ENCODE measurements at places on chromosomes 7 and 10.
A peak's percentile ranks its signal among the peaks of the same experiment; 100 is the strongest.

DNA sequence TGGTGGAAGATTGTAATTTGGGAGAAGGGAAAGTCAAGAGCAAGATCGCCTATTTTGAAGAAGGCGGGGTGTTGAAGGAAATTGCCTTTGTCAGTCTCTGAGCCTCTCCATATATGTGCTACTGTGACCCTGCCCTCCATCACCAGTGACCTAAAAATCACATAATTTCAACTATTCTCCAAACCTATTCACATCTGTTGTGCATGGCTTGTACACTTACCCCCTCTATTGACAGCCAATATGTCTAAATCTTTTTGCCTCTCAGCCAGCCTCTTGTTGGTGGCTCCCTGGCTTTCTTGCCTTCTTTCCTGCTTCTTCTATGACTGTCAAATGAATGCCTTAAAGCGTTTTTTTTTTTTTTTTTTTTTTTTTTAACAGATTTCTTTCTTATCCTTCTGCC lies 295.6 kb downstream of the AUTS2 start:
- peak; percentile 26 for DNase-seq

GRCh38 chr10:5565671-5566581 lies 41.2 kb downstream of the CALML3 start:
- DNase-seq, result no peak

GRCh38 chr10:65377687-65378086 lies 1548.1 kb upstream of the LRRTM3 start:
- DNase-seq, result no peak

GRCh38 chr10:2953495-2953894 lies 113.9 kb upstream of the PFKP start:
- no peak for DNase-seq

GRCh38 chr10:6164271-6165095 lies 38.2 kb upstream of the PFKFB3 start:
- no peak for DNase-seq

DNA sequence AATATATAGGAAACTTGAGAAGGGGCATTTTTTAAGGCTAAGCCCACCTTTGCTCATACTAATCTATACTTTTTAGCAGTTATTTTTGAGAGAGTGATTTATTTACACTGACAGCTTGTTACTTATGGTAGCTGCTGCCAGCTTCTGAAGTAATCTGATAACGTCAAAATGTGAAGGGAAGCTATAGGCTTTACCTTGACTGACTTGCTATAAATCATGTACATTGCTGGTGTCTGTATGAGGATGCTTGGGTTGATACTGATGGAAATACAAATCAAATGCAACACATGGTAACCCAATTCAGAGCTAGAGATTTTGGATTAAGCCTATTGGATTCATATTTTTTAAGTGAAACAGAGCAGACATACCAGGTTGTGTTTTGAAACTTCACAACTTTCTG lies 299.4 kb downstream of the LRMDA start:
- DNase-seq, result no peak

GRCh38 chr10:68870061-68870460 lies 31.1 kb upstream of the DDX50 start:
- no peak for DNase-seq

DNA sequence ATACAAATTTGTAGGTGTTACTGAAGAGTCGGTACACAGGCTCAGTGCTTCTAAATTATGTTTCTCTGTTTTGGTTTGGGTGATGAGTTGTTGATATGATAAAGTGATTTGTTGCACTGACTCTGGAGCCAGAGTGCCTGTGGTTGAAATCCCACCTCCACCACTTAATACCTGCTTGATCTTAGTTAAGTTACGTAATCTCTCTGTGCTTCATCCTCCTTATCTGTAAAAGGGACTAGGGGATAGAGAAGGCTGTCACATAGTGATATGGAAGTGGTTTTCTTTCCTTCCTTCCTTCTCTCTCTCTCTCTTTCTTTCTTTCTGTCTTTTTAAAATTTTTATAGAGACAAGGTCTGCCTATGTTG lies 664 bp upstream of the HPS6 start:
- DNase-seq, result no peak

DNA sequence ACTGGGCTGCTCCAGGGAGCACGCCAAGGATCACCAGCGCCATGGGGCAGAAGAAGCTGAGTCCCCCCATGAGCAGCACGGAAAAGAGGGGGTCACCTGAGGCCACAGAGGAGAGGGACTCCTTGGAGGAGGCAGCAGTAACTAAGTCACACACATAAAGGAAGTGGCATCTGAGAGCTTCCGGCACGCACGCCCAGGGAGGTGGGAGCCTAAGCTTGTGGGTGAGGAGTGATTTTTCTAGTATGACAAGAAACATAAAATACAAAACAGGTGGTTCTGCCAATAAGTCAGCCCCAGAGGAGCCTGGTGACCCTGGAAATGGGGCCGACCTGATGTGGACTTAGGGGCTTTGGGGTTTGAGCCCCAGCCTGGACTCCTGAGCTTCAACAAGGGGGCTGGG lies 60.8 kb downstream of the CARD11 start:
- no peak for DNase-seq

DNA sequence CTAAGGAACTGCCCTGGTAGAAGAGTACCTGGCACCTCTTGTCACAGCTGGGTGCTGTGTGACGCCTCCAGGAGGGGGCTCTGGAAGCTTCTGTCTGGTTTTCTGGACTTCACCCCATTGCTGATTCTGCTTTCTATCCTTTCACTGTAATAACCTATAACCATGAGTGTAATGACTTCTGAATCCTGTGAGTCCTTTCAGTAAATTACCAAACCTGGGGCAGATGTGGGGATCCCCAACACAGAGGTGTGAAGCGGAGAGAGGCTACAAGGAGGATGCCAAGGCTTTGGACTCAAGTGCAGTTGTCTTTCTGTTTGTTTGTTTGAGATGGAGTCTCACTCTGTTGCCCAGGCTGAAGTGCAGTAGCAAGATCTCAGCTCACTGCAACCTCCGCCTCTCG lies 143.7 kb downstream of the SFMBT2 start:
- no peak for DNase-seq

- no peak for DNase-seq
These were observed 25.1 kb downstream of the GLI3 start for GRCh38 chr7:42211938-42212337.

- DNase-seq, result no peak
These were observed 21.9 kb downstream of the CACNB2 start for GRCh38 chr10:18162021-18162627.

GRCh38 chr7:77330169-77330882 lies 85.8 kb downstream of the GSAP start:
- no peak for DNase-seq

- DNase-seq, result no peak
These were observed 75.5 kb downstream of the COPG2 start for GRCh38 chr7:130593033-130593432.

DNA sequence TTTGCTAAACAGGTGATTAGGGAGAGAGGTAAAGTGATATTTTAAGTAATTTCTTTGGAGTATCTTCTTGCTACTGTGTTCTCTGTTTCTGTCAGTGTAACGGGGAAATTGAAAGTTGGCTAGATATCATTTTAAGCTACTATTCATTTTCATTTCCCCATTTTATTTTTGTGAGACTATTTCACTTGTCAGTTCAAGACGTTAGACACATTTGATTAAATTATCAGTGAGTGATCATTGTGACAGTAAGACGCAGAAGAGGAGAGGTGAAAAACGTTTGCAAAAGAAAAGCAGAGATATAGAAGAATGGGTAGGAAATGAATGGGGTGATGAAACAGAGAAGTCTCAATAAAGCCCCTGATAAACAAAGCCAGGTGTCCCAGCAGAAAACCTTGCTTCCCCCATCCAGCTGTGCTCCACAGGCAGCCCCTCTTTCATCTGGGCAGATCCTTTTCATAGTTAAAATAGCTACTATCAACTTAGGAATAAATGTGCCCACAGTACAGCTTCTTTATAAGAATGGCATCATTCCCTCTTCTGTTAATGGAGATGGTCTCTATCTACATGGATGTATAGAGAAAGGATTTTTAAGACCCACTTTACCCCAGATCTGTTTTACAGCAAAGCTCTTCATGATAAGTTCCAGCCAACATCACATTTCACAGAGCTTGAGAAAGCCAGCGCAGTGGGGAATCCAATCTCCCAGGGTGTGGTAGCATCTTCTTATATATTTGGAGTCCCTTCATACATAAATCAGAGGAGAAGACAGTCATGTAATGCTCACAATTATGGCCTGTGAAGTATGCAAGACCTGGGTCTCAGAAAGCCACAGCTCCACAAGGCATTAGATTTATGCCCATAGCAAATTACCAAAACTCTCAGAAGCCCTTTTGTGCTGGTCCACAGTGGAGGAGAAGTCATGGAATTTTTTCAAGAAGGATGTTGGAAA lies 138.1 kb upstream of the ITGB1 start:
- no peak for DNase-seq

DNA sequence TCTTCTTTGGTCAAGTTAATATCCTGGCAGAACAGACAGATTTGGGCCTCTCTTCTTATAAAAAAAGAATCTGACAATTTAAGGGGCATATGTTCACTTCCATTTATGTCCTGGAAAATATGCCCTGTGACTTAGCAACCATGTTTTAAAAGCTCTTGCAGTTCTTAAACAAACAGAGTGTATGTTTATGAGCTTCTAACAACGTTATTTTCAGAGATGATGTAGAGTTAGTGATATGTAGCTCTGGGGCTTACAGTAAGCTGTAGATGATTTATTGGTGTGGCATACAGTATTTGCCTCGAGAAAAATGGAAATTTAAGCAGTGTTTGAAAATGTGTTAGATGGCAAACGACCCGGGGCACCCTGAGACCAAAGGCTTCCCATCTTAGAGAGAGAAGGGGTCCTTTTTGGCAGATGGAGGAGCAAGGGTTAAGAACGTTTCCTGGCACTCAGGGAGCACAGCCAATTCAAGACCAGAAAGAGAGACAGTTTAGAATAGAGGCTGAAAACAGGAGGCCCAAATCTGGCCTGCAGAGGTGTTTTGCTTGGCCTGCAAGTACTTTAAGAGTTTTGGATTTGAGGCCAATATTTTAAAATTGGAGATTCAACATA lies 397.5 kb downstream of the KCNMA1 start:
- no peak for DNase-seq

DNA sequence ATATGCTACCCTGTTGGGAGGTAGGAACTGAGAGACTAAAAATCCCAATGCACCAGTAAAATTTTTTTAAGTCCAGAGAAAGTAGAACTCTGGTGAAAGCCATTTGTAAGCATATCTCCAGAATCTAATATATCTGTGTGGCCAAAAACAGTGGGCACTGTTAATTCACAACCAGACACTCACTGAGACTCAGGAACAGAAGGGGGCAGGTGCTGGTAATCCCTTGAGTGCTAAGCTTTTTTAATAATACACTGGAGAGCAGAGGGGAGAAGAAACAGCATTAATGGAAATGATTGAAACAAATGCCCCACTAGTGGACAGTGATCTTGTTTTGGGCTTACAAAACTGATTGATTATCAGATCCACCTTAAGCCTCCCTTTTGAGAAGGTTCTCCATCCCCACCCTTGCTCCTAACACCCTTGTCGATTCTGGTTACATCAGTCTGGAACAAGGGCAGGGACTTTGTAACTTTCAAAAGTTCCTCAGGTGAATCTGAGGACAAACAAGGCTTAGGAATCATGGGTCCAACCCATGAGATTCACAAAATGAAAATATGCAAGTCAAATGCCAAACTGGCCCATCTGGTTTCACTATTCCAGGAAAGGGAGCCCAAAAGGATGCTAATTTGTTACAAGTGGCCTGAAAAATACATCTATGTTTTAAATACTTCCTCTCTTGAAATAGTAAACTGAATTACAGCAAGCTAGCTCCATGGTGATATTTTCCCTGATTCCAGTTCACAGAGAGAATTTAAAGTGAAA lies 29.7 kb downstream of the PLXNA4 start:
- DNase-seq, result peak; percentile 40

DNA sequence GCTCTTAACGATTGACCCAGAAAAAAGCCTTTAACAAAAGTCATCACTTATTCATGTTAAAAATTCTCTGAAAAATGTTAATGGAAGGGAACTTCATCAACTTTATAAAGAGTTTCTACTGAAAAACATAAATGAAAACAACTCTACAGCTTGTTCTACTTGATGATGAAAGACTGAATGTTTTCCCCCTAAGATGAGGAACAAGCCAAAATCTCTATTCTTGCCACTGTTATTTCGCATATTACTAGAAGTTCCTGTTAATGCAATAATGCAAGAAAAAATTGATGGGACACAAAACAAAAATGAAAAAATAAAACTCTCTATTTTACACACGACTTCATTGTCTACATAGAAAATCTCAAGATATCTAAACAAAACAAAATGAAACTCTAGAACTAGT lies 249.8 kb upstream of the AKR1E2 start:
- no peak for DNase-seq

GRCh38 chr10:18233775-18234174 lies 93.6 kb downstream of the CACNB2 start:
- DNase-seq, result no peak

- peak; percentile 81 for DNase-seq
These were observed 263.1 kb upstream of the PITRM1 start for GRCh38 chr10:3435671-3436070.

GRCh38 chr7:108270385-108271015 lies 140.3 kb upstream of the LAMB4 start:
- DNase-seq, result peak; percentile 45

DNA sequence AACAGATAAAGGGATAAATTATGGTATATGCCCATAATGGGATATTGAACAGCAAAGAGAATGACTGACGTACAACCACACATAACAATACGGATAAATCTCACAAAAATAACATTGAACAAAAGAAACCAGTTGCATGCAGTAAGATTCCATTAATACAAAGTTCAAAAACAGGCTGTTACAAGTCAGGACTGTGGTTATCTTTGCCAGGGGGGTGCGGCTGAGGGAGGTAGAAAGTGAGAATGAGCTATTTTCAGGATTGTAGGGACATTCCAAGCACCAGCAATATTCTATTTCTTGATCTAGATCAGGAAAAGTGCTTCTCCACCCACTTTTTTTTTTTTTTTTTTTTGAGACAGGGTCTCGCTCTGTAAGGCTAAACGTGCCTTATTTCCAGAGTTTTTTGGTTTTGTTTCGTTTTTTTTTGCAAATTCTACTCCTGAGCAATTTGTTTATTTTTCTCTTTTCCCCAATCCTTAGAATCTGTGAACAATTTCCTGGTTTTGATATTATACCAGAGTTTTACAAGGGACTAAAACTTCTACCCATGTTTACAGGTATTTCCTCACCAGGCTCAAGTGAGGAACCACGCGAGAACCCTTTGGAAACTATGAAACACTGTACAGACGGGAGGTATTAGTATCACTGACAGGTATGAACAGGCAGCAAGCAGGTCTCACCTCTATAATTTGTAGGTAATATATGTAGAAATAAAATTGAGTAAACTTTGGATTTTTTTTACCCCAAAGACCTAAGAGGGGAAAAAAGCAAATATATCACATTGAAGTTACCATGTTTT lies 9.9 kb downstream of the SMURF1 start:
- no peak for DNase-seq

DNA sequence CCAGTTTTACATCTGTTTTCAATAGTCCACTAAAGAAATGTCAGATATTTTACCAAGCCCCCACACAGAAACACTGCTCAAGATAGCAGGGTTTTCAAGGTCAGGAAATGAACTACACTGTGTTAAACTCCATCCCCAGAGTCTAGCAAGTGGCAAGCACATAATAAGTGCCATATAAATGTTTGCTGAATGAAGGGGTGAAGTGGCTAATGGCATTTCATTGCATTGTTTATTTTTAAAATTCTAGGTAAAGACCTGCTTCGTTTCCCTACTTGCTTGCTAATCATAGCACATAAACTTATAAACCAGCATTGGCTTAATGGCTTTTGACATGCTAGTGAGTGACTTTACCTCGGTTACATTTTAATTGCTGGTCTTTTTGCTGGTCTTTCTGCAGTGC lies 322.6 kb downstream of the GRID1 start:
- DNase-seq, result no peak

GRCh38 chr10:11293332-11293731 lies 275.7 kb downstream of the CELF2 start:
- no peak for DNase-seq

All from fibroblast of the aortic adventitia (primary cell).